GM23248 (cell line): ENCODE measurements at places on chromosomes 16 and 17. TPM values are rescaled to one million over a fixed set of nuclear protein-coding genes. Genes with fewer than 3 reads are reported as not detected.

DNA sequence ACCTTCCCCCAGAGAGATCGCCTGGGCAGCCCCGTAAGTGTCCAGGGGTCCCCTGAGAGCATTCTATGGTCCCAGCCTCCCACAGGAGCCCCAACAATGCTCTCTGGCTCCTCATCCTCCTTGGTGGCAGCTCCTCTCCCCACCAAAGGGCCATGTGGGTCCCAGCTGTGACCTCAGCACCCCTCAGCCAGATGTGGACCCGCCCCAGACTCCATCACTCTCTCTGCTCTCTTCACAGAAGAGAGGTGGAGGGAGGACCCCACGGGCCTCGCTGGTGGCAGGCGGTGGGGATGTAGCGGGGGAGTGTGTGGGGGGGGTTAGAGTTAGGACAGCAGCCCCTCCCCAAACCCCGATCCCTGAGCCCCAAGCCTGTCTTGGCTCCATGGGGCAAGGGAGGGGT lies 41.0 kb downstream of the SOCS3 start:
- DNase-seq, result no peak

DNA sequence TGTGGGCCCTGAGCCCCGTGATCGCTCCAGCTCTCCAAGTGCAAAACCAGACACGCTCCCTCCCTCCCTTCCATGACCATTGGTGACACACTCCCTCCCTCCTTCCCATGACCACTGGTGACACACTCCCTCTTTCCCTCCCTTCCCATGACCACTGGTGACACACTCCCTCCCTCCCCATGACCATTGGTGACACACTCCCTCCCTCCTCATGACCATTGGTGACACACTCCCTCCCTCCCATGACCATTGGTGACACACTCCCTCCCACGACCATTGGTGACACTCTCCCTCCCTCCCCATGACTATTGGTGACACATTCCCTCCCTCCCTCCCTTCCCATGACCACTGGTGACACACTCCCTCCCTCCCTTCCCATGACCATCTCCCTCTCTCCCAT lies 56.3 kb downstream of the LMF1 start:
- peak; percentile 27 for DNase-seq

VPS35L gene
- total RNA-seq, result 19.9 and 28.6 TPM in 2 replicates

MYL11 gene
- total RNA-seq, result not detected in 2 replicates

FBXL20 gene
- 9.7 and 17.3 TPM in 2 replicates for total RNA-seq

EVI2A gene
- total RNA-seq, result 0.86 and 0.89 TPM in 2 replicates
